ENCODE measurements at places on chromosomes 5 and 9.

- no peak for DNase-seq
Observed at GRCh38 chr9:107218829-107219485, 64.1 kb upstream of the RAD23B start.

DNA sequence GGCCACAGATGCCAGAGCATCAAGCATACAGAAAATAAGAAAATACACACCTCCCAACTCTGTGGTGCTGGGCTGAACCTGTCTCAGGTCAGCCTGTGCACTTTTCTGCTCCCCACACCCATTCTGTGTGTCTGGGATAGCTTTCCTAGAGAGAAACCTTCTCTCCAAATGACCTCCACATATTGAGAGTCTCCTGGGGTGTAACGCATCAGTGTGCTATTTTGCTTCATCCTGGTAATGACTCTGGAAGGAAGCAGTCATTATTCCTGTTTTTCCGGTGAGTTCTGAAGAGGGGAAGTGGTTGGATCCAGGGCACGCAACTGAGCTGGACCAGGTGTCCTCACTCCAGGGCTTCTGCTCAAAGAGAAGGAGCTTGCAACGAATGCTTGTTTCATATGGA, 73.2 kb upstream of the SH3PXD2B start:
- no peak for DNase-seq

GRCh38 chr5:53777864-53778618, 217.6 kb downstream of the NDUFS4 start:
- DNase-seq = no peak

- no peak for DNase-seq
Observed at GRCh38 chr9:135501261-135502167, 1.0 kb downstream of the MRPS2 start.

- no peak for DNase-seq
Observed at GRCh38 chr9:131818089-131818488, 78.2 kb upstream of the RAPGEF1 start.

- no peak for DNase-seq
Observed at GRCh38 chr9:25864509-25864908, 186.3 kb upstream of the TUSC1 start.
